ENCODE measurements at places on chromosomes 3 and 15.

DNA sequence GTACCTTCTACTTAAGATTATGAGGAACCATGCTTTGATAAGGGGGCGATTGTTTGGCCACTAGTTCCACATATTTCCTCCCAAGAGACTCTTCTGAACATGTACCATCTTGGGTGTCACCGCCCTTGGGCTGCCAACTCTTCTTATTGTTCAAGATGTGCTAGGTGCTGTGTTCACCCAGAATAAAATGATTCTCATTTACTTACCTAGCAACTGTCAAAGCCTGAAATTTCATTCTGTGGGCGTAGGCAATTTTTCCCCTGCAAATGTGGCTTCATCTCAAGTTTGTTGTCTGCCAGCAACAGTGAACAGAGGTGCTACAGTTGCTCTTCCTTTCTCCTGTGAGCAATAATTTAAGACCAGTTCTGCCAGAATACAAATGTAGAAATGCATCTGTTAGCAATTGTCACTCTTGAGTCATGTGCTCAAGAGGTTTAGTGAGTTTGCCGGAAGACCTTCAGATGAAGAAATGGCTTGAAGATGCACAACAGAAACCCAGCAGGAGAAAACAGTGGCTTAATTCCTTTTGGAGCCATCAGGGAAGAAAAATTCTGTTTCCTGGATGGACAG, 41.3 kb upstream of the RARB start:
- DNase-seq: no peak

GRCh38 chr3:141242377-141243092, 10.9 kb downstream of the PXYLP1 start:
- no peak for DNase-seq

DNA sequence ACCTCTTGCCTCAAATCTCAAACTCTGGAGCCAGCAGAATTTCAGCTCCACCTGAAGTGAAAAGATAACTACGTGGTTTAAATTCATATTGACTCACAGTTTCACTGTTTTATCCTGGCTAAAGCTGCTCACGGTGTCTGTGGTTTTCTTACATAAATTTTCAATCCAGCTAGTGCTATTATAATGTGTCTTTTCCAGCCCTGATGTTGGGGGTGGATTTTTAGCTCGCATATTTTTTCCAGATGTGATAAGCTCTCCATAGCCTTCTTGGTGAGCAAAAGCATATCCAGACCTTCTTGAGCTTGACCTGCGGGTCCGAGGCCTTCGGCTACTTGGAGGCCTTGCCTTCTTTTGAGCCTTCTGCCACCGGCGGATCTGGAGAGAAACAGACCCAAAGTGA, 239.3 kb downstream of the DTWD1 start:
- DNase-seq: no peak

DNA sequence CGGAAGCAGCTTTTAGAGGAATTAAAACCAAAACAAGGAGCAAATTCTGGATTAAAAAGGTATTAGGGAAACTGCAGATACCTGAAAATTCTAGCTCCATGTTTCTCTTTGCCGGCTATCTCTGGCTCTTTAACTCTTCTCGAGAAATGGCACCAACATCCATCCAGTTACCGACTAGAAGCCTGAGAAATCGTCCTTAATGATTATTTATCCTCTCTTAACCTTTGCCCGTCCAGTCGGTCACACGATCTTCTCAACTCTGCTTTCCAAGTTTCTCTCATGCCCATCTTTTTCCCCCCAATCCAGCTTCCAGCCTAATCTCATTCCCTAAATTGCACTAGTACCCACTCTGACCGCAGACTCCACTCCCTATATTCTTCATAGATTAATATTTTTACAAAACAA, 596 bp upstream of the SGO1 start:
- no peak for DNase-seq

DNA sequence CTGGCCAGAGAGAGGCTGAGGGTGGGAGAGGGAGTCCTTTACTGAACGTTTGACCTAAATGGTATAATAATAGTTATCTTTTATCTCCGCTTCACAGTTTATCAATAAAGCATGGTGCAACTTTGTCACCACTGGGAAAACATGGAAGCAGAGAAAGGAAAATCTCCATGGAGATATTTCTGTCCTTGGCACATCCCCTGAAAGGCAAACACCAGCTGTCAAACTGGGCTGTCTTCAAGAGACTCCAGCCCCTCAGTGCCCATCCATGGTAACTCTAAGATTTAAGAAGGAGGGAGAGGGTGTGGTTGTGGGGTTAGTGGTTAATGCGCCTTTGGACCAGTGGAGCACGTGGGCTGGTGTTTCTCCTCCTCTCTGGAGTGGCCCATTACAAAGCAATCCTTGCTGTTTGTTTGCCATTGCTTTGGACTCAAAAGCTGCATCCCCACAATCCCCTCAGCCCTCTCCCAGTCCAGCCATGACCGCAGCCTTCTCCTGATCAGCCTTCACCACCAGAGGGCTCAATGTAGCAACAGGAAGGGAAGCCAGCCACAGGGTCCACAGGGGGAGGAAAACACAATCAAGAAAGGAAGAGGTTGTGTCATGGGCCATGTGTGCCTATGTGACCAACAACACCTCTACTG, 38.2 kb upstream of the FAM174B start:
- DNase-seq: no peak

GRCh38 chr15:77346245-77347036, 73.5 kb downstream of the PEAK1 start:
- no peak for DNase-seq

Data from stimulated activated CD4-positive, alpha-beta T cell treated with anti-CD3 and anti-CD28 coated beads, Interleukin-1b, Interleukin-23, amount 100 ng/mL, for 24 hours (primary cell).